ENCODE measurements at places on chromosomes 7 and 10.
A peak's percentile ranks its signal among the peaks of the same experiment; 100 is the strongest.

- DNase-seq, result no peak
Observed at GRCh38 chr10:70374775-70375614, 7.4 kb downstream of the LRRC20 start.

GRCh38 chr7:100515072-100515532 lies 23.9 kb upstream of the AGFG2 start:
- DNase-seq, result no peak

GRCh38 chr7:1562597-1563051 lies 6.6 kb upstream of the TMEM184A start:
- no peak for DNase-seq

GRCh38 chr7:54841772-54842697 lies 83.0 kb upstream of the SEC61G start:
- no peak for DNase-seq

- DNase-seq, result no peak
Observed at GRCh38 chr10:102368077-102368476, 27.4 kb upstream of the NFKB2 start.

DNA sequence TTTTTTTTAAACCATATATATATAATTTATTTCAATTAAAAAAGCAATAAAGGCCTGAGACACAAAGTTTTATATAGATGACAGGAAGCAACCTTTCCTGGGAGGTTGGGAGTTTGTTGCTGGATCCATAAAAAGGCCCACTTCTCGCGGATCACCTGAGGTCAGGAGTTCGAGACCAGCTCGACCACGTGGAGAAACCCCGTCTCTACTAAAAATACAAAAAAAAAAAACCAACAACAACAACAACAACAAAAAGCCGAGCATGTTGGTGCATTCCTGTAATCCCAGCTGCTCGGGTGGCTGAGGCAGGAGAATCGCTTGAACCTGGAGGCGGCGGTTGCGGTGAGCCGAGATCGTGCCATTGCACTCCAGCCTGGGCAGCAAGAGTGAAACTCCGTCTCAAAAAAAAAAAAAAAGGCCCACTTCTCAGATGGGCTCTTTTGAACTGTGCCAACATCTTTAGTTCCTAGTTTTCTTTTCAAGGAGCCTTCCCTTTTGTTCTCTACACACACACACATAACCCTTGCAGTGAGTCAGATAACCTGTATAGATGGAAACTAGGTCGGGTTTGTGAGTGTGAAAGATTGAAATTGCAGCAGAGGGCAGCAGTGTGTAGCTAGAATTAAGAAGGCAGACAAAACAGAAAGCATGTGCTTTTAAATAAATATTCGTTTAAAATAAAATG lies 1.2 kb upstream of the SMNDC1 start:
- peak; percentile 16 for DNase-seq

GRCh38 chr7:8436965-8437364 lies 3.6 kb downstream of the NXPH1 start:
- no peak for DNase-seq

GRCh38 chr10:33772370-33773252 lies 438.1 kb upstream of the NRP1 start:
- DNase-seq, result no peak

DNA sequence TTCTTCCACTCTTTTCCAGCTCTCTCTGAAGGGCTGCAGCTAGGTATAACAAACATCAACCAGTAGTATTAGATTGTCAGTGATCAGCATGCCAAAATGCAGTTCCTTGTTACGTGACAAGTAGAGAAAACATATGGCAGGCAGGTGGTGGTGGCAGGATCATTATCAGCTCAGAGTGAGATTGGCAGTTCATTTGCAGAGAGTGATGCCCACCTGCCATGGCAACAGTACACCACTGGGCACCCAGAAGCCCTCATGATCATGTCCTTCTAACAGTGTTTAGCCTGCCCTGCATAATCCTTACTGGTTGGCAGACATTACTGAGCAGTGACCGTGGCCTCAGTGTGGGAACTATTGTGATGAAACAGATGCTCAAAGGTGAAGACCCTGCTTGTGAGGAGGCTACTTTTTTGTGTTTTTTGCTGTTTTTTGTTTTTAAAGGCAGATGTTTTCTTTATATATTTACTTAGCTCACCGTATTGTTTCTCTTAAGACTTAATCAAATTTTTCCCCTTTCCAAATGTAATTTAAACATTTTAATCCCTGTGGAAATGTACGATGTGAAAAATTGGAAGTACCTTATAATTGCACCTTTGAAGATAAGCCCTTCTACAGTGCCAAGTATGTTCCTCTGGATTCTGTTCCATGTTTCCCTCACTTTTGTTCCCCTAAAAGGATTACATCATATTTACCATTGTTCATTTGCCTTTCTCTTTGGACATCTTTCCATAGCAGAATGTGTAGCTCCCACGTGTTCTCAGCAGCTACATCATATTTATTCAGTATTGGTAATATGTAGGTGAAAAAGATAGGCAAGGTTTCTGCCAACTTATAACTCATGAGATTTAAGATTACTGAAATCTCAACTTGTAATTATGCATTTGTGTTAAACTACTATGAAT lies 179.6 kb downstream of the SND1 start:
- no peak for DNase-seq

DNA sequence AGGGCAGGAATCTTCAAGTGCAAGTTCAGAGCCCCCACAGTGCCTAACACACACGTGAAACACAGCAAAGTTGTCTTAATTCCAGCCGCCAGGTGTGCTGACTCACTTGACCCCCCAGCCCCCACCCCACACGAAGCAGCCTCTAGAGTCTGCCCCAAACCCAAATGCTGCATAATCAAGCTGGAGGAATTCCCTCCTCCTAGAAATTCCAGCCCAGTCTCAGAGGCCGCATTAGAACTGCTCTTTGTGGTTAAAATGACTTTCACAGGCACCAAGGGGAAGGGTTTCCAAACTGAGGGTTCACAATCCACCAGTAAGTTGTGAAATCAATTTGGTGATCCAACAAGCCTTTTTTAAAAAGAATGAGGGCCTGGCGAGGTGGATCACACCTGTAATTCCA lies 67.0 kb upstream of the PLXNA4 start:
- no peak for DNase-seq
